ENCODE measurements at places on chromosomes 7 and 10. TPM values are rescaled to one million over a fixed set of nuclear protein-coding genes. Genes with fewer than 3 reads are reported as not detected.
A peak's percentile ranks its signal among the peaks of the same experiment; 100 is the strongest.

GRCh38 chr10:4448030-4448429 lies 378.0 kb upstream of the AKR1E2 start:
- H3K4me1 ChIP-seq, result no peaks in the 10 kb centered on the region
- no peak overlapping the region for H3K27ac ChIP-seq
- no peaks in the 10 kb centered on the region for H3K27me3 ChIP-seq
- no peak for DNase-seq

DNA sequence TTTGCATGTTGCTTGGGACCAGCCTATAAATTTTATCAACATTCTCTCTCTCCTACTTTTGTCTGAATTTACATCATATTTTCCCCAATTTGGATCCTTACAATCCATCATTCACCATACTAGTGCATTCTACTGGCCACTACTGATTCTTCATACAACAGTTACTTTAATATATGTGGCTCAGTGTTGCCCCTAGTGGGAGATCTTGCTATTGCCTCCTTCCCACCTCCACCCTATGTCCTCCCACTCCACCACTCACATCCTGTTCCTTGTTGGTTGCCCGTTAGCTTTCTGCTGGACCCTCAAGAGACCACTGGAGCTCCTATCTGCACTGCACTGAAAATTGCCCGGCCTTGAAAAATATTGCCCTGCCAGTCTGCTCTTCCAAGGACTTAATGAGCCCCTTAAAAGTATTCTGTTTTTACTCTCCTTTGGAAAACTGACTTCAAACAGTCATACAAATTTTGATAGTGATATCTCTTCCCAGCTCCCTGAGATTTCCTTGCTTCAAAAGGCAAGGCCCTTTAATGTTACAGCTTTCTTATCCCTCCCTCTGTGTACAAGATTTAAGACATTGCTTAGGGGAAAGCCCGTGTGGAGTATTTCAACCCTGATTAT lies 243.2 kb upstream of the TMEM229A start:
- H3K4me1 ChIP-seq, result no peaks in the 10 kb centered on the region
- no peaks in the 10 kb centered on the region for H3K36me3 ChIP-seq
- no peak overlapping the region for H3K27ac ChIP-seq
- H3K27me3 ChIP-seq, result no peaks in the 10 kb centered on the region

DNA sequence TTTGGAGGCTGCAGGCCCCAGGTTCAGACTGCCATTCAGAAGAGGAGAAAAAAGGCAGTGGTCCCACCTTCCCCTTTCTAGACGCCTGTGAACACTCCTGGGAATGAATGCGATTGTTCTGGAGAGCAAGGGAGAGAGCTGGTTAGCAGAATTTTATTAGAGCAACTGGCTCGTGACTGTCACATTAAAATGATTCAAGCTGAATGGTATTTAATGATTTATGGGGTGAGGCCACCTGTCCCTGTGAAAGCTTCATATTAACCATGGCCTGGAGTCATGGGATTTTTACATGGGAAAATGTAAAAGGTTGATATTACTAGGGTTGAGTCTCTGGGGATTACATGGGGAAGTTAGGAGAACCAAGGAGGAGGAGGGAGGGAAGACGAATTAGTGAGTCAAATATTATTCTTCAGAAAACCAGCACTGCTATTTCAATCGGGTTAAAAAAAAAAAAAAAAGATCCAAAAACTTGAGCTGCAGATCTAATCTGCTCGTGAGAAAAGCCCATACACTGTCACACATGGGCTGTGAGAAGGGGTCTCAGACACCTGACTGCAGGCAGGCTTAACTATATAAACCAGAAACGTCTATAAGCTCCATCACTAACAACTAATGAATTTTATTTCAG lies 8.3 kb downstream of the CXCL12 start:
- DNase-seq, result no peak
- no peaks in the 10 kb centered on the region for H3K4me1 ChIP-seq
- no peak overlapping the region for H3K27ac ChIP-seq
- no peaks in the 10 kb centered on the region for H3K27me3 ChIP-seq
- H3K4me3 ChIP-seq, result no peak overlapping the region

RHOBTB1 gene
- 3.0 TPM for total RNA-seq

DNA sequence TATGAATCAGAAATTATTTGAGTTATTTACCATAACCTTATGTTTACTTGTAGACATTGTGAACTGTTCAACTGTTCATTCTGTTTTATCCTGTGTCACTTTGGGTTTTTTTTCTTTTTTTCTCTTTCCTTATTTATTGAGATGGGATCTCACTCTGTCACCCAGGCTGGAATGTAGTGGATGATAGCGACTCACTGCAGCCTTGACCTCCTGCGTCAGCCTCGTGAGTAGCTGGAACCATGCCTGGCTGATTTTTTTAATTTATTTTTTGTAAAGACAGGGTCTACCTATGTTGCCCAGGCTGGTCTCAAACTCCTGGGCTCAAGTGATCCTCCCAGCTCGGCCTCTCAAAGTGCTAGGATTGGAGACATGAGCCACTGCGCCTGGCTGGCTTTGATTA lies 97.1 kb downstream of the CSTF2T start:
- no peak for DNase-seq
- H3K27me3 ChIP-seq, result no peaks in the 10 kb centered on the region
- no peaks in the 10 kb centered on the region for H3K36me3 ChIP-seq
- no peaks in the 10 kb centered on the region for H3K4me1 ChIP-seq
- no peak overlapping the region for H3K4me3 ChIP-seq
- no peak overlapping the region for H3K27ac ChIP-seq

DNA sequence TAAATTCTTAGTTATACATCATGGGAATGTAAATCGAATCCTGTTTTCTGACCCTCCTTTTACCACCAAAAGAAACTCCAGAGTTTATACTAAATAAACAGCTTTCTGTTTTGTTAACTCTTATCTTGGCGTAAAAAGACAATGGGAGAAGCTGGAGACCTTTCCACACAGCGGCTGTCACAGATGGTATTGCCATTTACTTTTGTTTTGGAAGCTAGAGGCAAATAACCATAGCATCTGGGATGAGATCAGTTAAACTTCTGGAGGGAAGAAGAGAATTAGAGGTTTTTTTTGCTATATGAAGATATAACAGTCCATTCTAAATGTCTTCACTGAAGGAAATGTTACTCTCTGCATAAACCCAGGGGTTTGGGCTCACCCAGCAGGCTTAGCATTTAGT lies 258.9 kb downstream of the REEP3 start:
- no peak overlapping the region for H3K4me3 ChIP-seq
- H3K27me3 ChIP-seq, result no peaks in the 10 kb centered on the region
- H3K27ac ChIP-seq, result no peak overlapping the region
- no peaks in the 10 kb centered on the region for H3K4me1 ChIP-seq

GRCh38 chr10:1476455-1476803 lies 260.9 kb downstream of the ADARB2 start:
- H3K4me3 ChIP-seq, result no peak overlapping the region
- no peaks in the 10 kb centered on the region for H3K4me1 ChIP-seq
- H3K27me3 ChIP-seq, result no peaks in the 10 kb centered on the region
- DNase-seq, result no peak
- no peak overlapping the region for H3K27ac ChIP-seq
- H3K36me3 ChIP-seq, result no peaks in the 10 kb centered on the region

DNA sequence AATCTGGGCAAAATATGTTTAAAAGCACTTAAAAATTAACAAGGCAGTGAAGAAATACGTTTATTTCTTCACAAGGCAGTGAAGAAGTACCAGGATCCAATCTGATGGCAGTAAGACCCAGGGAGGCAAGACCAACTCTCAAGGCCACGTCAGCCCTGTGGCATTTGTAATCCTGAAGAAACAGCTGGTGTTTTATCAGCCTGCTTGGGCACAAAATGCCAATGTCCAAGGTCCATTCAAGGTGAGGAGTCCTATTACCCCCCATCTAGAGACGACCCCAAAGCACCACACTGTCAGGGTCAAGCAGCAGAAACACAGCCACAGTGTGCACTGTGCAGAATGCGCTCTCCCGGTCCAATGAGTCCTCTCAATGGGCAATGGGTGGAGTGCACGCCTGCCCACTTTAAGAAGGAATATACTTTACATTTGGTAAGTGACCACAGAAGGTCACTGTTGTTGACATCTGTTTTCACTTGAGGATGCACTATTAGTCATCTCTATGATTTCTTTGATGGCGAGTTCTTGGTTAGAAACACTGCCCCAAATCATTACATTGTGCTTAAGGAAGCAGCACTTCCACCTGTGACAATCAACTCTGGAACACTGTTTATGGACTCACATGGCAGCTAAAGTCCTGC lies 12.8 kb downstream of the CPXM2 start:
- no peaks in the 10 kb centered on the region for H3K36me3 ChIP-seq
- no peak overlapping the region for H3K27ac ChIP-seq
- H3K27me3 ChIP-seq, result no peaks in the 10 kb centered on the region
- peak; percentile 16 for DNase-seq
- H3K4me3 ChIP-seq, result no peak overlapping the region

DNA sequence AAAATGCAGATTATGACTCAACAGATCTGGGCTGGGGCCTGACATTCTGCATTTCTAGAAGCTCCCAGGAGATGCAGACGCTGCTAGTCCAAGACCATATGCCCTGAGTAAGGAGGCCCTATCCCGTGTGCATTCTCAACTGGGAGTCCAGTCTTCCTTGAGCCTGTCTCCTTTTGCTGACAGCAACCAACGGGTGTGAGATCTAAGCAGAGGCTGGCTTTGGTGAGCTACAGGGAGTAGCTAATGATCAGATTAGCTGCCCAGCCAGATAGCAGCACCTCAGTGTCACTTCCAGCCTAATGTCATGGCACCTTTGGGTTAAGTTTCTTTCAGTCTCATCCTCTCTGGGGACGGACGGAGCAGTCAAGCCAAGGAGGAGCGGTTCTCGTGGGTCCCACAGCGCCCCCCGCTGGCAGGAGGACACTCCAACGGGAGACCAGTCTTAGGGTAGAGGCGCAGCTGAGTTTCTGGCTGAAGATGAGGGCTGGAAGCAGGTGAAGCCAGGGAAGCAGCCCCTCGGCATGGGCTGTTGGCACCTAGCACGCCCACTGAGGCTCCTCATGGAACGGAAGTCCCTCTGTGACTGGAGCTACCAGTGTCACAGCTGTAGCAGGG lies 154.0 kb downstream of the CCDC3 start:
- no peaks in the 10 kb centered on the region for H3K27me3 ChIP-seq
- no peak for DNase-seq
- H3K4me3 ChIP-seq, result no peak overlapping the region
- H3K36me3 ChIP-seq, result no peaks in the 10 kb centered on the region
- no peak overlapping the region for H3K27ac ChIP-seq

SEMA3D gene
- 1.3 TPM for total RNA-seq

DNA sequence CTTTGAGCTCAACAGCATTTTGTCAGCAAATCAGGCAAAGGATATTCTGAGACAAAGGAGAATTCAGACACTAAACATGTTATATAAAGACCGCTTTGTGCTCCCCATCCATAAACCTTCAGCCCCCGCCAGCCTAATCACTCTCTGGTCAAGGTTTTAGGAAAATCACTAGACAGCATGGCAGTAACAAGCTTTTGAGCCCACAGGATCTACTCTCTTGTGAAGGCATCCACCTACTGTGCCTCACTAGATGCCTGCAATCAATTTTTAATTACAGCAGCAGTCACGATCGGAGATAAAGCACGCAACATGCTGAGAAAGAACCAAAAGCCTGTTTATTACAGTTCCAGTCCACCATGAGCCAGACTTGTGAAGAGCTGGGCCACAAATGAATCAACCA lies 19.1 kb downstream of the PDE1C start:
- no peak overlapping the region for H3K27ac ChIP-seq
- H3K36me3 ChIP-seq, result no peaks in the 10 kb centered on the region
- no peaks in the 10 kb centered on the region for H3K4me1 ChIP-seq
- H3K27me3 ChIP-seq, result no peaks in the 10 kb centered on the region
- H3K4me3 ChIP-seq, result no peak overlapping the region

DNA sequence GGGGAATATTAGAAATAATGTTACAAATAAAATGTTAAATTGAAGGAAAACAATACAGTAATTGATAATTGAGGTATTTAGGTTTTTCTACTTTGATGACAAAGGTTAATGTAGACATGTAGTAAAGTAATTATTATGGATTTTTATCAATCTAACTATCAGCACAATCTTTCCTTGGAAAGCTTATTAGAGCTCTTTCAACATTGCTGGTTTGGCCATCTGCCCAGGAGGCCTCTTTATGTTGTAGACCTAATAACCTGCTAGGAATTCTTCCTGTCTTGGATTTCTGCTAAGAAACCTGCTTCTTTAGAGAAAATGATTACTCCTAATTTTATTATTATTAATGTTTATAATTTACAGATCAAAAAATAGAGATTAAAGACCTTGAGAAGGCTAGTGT lies 78.9 kb downstream of the CHRM2 start:
- H3K27ac ChIP-seq, result no peak overlapping the region
- no peak overlapping the region for H3K4me3 ChIP-seq
- H3K27me3 ChIP-seq, result no peaks in the 10 kb centered on the region
- H3K4me1 ChIP-seq, result no peaks in the 10 kb centered on the region

DNA sequence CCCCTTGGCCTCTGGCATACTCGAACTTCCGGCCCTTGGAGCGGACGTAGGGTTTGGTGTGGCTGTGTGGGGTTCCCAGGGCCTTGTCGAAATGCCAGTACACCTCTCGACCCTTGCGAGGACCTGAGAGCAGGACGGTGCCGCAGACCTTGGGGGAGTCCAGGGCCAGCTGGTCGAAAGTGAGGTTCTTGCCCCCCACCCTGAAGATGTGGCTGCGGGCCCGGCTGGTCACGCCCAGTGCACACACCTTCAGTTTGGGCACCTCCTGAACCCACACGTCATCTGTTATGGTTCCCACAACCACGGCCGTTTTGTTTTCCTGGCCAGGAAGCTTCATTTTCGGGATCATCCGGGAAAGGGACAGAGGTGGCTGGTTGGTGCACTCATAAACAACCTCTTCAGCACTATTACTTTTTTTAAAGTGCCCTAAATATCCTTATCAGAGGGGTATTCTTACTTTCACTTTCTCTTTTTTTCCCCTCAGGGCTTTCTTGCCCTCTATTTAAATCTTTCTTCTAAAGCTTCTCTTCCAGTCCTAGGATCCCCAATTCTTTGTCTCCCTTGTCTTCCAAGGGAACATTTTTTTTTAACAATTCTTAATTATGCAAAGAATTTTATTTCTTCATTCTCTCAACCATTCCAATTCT lies 44.9 kb upstream of the FAM3C start:
- no peaks in the 10 kb centered on the region for H3K4me1 ChIP-seq
- no peak overlapping the region for H3K4me3 ChIP-seq
- no peaks in the 10 kb centered on the region for H3K36me3 ChIP-seq
- H3K27ac ChIP-seq, result no peak overlapping the region
- DNase-seq, result no peak

LFNG gene
- total RNA-seq, result 4.3 TPM

PCLO gene
- 0.25 TPM for total RNA-seq

FAM24B gene
- 0.43 TPM for total RNA-seq

- no peak overlapping the region for H3K27ac ChIP-seq
- DNase-seq, result no peak
Measured at GRCh38 chr7:17844022-17844421, 96.3 kb downstream of the SNX13 start.

GRCh38 chr10:124677749-124678556 lies 66.2 kb downstream of the FAM53B start:
- H3K36me3 ChIP-seq, result no peaks in the 10 kb centered on the region
- no peak for DNase-seq
- H3K27ac ChIP-seq, result no peak overlapping the region
- H3K27me3 ChIP-seq, result no peaks in the 10 kb centered on the region
- H3K4me1 ChIP-seq, result peaks cover 10% of the 10 kb centered on the region
